ENCODE measurements at places on chromosomes 7 and 10. TPM values are rescaled to one million over a fixed set of nuclear protein-coding genes. Genes with fewer than 3 reads are reported as not detected.

DNA sequence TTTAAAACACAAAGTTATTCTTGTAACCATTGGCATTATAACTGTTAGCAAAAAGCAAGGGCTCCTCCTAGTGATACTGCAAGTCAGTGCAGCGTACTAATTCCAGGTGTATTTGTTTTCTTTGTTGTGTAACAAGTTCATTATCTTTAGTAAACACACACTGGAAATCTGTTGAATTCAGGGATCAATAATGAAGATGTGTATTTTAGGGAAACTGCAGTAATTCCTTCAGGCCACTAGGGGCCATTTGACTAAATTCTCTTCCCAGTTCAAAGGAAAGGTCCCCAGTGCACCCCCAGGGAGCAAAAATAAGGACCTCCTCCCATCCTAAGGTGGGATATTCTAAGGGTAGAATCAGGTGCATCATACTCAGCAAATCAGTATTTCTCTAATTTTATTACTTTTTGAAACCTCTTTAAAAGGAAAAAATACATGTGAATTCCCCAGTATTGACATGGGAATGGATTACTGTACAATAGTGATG lies 158.6 kb upstream of the LYZL1 start:
- no peak for DNase-seq

DNA sequence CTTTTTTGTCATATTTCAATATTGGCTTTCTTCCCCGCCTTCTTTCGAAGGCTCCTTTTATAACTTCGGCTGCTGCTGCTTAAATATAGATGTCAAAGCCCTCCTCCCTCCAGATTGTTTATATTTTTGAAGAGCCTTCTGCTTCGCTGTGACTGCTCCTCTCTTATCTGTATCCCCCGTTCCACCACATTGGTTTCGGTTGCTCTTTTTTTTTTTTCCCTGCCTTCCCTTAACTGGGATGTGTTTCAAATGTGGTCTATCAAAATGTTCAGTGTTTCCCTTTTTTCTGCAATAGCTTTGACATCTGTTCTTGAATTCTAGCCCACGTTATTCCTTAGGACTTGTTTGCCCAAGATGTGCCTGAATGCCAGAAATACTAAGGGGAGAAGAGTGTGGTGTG lies 96.4 kb downstream of the CUX1 start:
- no peak for DNase-seq

DNA sequence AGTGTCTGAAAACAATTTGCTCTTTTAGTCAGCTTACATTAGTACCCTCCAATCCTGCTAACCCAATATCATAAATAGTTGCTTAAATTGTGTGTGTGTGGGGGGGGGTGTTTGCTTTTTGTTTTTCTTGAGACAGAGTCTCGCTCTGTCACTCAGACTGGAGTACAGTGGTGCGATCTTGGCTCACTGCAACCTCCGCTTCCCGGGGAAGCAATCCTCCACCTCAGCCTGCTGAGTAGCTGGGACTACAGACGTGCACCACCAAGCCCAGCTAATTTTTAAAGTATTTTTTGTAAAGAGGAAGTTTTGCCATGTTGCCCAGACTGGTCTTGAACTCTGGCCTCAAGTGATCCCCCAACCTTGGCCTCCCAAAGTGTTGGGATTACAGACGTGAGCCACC lies 73.5 kb upstream of the PDLIM1 start:
- no peak for DNase-seq

DNA sequence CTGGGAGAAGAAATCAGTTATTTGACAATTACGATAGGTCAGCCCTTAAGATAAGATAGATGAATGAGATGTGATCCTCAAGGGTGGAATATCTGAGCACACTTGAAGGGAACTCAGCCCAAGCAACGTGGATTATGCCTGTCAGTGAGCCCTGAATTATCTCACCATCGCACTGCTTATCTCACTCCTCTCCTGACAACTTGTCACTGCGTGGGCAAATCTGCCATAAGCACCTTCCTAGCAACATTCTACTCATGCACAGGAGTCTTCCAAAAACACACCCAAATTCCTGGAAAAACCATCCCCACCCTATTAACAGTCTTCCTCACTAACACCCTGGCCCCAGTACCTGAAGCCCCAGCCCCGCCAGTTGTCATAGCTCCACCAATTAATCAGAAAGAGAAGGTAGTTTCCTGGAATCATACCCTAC lies 46.5 kb upstream of the IL6 start:
- no peak for DNase-seq

The NOS3 gene
- 25.0 TPM for total RNA-seq

The NPVF gene
- not detected for total RNA-seq

Data from testis (tissue), 5 donors.